Fibroblast of skin of right biceps (primary cell): ENCODE measurements at places on chromosomes 7 and 10.

DNA sequence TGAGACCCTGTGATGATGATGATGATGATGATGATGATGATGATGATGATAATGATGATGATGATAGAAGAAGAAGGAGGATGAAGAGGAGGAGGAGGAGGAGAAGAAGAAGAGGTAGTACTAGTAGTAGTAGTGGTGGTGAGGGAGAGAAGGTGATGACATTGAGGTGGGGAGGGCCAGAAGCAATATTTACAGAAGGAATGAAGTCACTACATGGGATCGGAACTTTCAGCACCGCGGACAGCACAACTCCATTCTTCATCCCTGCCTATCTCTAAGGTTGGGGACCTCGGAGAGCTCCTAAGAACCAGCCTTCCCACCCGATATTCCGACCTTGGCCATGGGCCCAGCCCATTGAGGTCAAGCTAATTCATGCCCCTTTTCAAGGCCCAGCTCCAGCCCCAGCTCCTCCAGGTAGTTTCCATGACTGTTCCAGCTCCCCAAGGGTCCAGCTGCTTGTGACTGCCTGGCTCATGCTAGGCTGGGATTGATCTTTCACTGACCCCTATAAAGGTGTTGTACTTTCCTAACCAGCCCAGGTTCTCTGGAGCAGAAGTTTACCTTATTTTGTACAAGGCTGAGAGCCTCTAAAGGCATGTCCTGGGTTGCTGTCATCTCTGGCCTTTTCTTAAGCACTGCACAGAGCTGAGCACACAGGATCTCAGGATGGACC, 10.3 kb downstream of the CRHR2 start:
- DNase-seq, result peak; percentile 73

- DNase-seq, result peak; percentile 66
These were observed 22.1 kb downstream of the CAV1 start for GRCh38 chr7:116546916-116547315.

GRCh38 chr7:28112883-28113540, 67.6 kb downstream of the JAZF1 start:
- DNase-seq, result no peak

DNA sequence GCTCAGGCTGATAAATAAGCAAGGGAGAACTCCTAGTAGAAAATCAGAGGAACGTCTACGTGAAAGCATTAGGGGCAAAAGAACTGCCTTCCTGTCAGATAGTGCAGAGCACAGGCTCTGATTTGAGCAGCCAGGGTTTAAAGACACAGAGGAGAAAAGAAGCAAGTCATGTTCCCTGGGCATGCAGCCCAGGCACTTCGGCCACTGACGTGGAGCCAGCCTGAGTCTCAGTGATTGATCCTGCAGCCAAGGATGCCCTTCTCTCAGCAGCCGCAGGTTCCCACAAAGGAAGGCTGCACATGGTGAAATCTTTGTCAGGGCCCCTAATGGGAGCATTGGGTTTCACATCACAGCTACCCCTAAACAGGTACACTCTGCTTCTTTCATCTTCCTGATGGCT, 161.7 kb upstream of the HPS1 start:
- DNase-seq, result no peak

DNA sequence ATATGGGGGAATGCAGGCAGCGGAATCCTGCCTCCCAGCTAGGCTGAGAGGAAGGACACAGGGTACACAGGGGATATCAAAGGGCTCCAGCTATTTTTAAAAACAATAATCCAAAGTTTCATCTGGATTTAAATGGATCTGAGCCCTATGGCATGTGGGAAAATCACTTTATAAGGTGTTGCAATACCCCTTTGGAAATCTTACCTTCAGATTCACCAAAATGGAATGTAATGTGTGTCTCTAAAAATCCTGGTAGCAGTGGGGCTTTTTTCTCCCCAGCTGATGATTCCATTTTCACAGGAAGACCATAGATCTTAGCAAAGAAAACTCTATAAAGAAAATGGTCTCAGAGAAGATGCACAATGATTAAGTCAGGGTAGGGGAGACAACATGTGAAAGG, 722.2 kb downstream of the PARD3 start:
- peak; percentile 68 for DNase-seq

DNA sequence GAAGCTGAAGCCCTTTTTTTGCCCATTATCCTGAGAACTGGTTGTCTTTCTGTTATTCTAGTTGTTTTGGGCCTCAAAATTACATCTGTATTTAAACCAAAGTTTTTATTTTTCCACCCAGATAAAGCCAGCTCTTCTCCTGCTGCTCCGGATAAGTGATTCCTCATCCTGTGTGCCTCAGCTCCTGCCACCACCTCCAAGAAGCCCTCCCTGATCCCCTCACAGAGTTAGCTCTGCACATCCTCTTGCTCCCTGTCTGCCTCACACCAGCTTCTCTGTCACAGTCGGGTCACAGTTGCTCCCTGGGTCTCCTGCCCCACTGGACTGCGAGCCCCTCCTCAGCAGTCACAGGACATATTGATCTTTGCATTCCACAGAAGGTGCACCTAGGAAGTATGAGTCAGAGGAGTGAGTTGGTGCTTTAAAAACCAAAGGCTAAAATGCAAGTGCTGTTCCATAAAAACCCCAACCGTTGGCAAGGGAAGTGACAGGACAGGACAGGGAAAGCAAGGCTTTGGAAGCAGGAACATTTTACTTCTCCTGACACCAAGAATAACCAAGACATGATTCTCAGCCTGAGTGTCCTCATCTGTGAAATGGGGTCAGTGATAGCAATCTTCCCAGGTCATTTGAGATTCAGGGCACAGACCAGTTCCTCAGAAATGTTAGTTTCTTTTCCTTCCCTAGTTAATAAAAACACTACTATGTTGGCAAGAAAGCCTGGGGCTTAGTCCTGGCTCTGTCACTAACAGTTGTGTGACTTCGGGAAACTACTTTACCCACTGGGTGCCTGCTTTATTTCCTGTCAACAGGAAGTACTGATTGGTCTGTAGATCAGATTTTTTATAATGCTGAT, 36.5 kb upstream of the EEPD1 start:
- peak; percentile 34 for DNase-seq

- DNase-seq, result no peak
These were observed 178.8 kb downstream of the NEURL1 start for GRCh38 chr10:103672345-103672744.

GRCh38 chr10:32374605-32375004, 27.6 kb upstream of the EPC1 start:
- DNase-seq, result no peak

- DNase-seq, result peak; percentile 58
These were observed 52.3 kb upstream of the ENO4 start for GRCh38 chr10:116796910-116797513.

GRCh38 chr10:124225029-124225466, 131.7 kb upstream of the CHST15 start:
- DNase-seq, result no peak

DNA sequence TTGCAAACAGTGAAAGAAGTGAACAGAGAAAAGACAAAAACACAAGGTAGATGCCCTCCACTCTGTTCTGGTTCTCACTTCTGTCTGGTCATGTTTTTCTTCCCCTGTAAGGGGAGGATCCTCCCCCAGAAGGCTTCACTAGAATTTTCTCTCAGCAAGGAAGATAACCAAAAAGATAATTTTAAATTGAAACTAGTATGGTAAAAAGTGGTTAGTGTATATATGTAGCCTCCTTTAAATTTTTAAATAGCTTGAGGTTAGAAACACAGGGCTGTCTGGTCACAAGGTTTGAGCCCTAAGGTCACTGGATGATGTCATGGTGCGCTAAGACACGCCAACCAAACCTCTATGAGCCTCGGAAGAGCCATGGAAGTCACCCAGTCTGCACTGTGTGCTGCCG, 5.6 kb upstream of the PKD1L1 start:
- no peak for DNase-seq

DNA sequence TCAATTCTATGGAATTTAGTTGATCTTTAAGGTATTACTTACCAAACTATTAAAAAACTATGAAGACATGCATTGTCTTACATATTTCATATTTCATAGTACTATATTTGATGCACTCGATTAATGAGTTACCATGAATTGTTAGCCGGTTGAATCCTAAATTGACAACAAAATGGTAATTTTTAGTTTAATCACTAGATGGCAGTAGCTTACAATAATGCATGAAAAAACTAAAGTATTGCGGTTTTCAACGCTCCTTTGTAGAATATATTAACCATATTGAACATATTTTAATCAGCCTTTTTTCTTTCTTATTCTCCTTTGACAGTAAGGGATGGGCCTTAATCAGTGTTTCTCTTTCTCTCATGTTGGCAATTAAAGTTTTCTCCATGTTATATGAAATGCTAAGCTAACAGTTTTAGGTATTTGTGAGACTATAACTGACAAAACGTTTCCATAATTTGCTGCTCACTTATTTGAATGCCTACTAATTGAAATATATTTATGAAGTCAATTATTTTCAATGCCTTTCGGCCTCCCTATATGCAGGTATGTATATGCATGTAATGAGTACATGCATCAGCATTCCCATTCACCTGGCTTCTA, 48.5 kb upstream of the ARL4A start:
- DNase-seq, result peak; percentile 40

GRCh38 chr10:108755646-108756045, 1167.7 kb downstream of the XPNPEP1 start:
- peak; percentile 82 for DNase-seq

DNA sequence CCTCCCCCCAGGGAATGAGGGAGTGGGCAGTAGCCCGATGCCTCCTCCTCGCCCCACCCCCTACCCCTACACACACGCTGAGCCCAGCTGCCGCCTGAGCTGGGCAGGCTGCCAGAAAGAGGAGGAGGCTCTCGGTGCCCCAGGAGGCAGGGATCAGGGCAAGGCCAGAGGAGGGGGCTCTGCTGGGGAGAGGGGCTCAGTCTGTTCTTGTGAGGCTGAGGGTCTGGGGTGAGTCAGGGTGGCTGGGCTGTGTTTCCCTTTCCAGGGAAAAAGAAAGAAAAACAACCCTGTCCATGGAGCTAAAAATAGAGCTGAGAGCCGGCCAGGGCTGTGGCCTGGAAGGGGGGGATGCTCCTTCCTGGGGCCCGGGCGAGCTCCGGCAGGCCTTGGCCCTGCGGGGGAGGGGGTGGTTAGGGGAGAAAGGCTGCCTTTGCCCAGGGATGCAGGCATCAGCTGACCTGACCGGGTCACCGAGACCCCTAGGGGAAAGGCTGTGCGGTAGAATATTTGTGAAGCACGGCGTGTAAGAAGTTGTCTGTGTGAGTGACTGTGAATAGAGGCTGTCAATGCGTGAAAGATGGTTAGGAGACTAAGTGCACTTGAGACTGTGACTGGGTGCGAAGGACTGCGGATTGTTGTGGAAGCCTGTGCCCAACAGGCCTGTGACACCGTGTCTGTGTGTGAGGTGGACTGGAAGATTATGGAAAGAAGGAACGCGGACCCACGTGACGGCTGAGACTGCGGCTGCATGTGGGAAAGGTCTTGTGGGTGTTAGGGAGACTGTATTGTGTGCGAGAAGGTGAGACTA, 1.2 kb upstream of the LZTS2 start:
- DNase-seq, result peak; percentile 87

DNA sequence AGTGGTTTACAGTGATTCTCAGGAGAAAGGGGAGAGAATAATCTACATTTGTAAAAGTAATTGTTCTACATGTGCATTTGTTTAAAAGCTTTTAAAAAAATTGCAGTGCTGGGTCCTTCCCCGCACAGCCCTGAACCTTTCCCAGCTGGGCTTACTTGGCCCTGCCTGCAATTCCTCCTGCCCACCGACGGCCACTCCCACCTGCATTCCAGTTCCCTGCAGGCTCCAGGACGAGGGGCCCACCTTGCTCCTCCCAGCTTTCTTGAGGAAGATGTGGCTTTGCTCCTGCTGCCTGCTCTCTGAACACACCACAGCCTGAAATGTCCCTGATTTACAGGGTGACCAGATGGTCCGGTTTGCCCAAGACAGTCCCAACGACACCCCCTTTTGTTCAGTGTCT, 222.7 kb downstream of the PRPF18 start:
- DNase-seq, result no peak

GRCh38 chr10:17643339-17643754, 604 bp upstream of the STAM start:
- DNase-seq, result peak; percentile 85

DNA sequence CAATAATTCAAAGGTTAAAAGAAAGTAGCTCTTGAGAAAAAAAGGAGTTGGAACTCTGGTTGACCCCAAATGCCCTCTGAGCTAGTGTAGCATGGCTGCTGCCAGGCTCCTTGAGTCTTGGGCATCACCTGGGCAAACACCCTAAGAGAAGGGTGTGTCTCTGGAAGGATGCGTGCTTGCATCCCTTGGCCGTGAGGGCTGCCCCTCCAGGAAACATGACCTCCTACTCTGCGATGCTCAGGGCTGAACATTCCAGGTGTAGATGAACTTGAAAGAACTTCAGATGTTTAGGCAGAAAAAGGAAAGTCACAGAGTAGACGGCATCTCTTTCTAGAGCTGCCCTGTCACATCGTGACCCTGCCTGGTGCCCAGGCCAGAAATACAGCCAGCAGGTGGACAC, 189.4 kb upstream of the TCERG1L start:
- no peak for DNase-seq

- no peak for DNase-seq
These were observed 48.7 kb downstream of the OAT start for GRCh38 chr10:124369986-124370385.

DNA sequence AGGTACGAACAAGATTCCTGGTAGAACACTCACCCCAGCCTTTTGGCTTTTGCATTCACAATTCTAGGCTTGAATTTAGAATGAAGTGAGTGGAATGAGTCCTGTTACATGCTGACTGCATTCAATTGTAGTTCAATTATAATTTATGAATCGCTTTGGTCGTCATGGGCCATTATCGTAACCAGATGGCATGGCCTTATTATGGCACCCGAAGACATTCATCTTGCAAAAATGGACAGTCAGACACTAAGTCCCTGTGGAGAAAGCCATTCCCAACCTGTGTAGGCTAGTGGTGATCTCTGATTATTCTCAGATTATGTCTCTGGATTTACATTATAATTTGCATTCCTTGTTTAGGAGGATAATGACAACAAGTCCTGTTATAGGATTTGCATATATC, 292.4 kb upstream of the NPSR1 start:
- no peak for DNase-seq

DNA sequence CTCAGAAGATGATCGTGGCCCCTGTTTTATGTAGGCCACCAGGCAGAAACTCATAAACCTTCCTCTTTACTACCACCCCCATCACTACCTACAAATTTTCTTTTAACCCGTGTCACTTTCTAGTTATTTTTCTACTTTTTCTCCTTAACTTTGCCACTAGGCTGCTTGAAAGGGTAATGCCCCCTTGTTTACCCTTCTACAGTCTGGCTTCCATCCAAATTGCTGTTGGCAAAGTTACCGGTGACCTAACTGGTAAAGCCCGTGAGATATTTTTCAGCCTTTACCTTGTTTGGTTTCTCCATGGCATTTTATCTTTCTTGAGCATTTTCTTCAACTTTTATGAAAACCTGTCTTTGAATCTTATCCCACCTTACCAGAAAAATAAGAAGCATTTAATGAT, 153.0 kb downstream of the WNT2 start:
- DNase-seq, result no peak

DNA sequence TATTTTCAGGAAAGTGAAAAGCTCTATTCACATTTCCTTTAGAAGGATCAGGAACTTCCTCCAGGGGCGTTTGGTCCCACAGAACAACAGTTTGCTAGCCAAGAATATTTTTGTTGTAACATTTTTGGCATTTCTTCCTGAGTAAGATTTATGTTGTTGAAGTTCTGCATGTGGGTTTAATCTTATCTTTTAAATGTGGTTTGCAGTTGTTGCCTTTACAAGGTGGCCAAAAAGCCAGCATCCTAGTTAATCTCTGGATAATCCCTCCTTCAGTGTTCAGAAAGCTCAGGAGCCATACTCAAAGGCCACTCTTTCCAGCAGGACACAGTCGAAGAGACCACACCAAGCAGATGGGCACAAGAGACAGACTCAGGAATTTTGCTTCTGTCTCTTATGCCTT, 30.0 kb downstream of the SLC26A4 start:
- DNase-seq, result peak; percentile 65
